ENCODE measurements at places on chromosomes 5 and 9.

DNA sequence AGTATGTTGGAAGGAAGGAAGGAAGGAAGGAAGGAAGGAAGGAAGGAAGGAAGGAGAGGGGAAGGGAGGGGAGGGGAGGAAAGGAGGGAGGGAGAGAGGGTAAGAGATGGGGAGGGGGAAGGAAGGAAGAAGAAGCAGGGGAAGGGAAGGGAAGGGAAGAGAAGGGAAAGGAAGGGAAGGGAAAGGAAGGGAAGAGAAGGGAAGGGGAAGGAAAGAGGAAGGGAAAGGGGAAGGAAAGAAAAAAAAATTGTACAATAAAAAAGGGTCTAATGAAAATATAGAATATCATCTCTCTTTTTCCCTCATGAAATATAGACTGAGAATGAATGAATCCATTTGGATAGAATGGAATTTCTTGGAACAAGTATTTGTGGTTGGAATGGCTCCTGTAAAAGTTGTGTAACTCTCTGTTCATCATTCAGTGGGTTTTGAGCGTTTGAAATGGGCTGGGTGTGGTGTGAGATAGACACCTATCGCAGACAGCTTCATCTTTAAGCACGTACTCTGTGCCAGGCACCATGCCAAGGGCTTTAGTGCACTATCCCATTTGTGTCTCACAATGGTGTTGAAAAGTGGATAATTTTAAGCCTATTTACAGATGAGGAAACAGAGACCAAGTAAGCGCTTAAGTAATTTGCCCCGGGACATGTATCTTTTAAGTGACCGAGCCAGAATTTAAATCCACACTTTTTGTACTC, 11.6 kb upstream of the PAPPA start:
- no peak for DNase-seq

DNA sequence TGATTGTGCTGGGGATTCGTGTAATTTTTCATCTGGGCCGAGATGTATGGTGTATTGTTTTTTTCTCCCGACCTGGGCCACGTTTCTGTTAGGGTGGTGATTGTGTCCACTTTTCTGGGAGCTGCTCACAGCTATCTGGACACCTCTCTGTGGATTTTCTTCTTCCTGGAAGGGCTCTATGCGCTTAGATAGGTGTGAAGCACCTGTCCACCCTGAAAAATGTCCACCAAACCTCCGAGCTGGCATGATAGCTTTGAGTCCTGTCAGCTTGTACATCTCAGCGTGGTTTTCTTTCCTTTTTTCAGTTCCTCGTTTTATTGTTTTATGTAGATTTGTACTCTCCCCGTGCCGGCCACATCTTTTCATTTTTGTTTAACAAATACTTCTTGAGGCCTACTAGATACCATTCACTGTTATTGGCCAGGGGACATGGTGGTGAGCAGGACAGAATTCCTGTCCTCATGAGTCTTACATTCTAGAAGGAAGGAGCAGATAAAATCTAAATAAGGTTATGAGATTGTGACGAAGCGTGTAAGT, 1.1 kb downstream of the UGCG start:
- no peak for DNase-seq

GRCh38 chr5:81773574-81773973, 22.7 kb upstream of the SSBP2 start:
- no peak for DNase-seq

GRCh38 chr5:177437623-177438022, 9.0 kb upstream of the PRR7 start:
- no peak for DNase-seq

DNA sequence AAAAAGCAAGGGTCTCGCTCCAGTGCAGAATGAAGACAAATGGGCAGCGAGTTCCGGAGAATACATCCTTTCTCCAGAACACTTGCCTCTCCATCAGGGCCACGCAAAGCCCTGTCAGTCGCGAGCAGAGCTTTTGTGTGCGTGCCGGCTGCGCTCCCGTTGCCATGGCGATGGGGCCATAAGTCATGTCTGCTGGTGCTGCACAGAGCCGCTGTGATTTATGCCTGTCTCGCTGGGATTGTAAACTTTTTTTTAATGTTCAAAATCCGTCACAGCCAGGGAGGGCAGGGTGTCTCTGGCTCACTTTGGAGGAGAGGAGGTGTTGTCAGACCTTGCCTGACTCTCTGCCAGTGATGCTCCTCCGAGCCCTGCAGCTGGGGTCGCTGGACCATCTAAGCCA, 272.7 kb downstream of the TRIM32 start:
- no peak for DNase-seq

DNA sequence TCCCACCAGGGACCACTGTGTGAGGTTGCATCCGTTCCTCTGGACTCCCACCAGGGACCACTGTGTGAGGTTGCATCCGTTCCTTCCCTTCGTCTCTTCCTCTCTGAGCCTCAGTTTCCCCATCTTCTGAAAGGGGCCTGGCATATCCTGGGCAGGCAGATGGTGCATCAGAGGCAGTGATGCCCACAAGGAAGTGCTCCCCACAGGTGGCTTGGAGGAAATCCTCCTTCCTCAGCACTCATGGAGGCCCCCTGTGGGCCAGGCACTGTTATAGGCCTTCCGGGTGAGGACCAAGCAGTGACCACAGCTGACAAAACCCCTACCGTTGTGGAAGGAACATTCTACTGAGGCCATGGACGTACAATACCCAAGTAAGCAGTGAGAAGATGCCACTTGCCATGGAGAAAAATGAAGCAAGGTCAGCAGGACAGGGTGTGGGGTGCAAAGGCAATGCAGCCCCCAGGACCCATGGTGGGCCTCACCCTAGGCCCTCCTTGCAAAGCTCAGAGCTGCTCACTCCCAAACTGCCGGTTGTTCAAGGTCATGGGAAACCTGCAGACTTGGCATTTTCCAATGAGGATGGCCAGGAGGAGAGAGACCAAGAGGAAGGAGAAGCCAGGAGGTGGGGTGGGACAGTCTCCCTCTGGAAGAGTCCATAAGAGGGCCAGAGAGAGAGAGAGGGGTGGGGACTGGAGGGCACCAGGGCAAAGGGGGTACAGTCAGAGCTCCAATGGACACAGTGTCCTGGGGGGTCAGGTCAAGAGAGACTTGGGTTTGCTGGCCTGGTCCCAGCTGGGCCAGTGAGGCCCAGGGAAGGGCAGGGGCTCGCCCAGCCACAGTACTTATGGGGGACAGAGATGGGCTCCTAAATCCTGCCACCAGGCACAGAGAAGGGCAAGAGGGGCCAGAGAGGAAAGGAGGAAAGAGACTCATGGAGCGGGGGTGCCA, 51.1 kb downstream of the C9orf50 start:
- DNase-seq: no peak

- DNase-seq: no peak
Measured at GRCh38 chr9:136826703-136827582, 15.3 kb upstream of the AJM1 start.

GRCh38 chr9:38316166-38316780, 76.2 kb upstream of the ALDH1B1 start:
- DNase-seq: no peak

DNA sequence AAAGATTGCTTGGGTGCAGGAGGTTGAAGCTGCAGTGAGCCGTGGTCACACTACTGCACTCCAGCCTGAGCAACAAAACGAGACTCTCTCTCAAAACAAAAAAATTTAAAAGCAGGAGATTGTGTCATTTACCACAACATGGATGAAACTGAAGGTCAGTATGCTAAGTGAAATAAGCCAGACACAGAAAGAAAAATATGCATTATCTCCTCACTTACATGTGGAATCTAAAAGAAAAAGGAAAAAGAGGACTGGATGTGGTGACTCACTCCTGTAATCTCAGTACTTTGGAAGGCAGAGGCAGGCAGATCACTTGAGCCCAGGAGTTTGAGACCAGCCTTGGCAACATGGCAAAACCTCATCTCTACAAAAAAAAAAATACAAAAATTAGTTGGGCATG, 146.8 kb upstream of the DAPK1 start:
- no peak for DNase-seq

DNA sequence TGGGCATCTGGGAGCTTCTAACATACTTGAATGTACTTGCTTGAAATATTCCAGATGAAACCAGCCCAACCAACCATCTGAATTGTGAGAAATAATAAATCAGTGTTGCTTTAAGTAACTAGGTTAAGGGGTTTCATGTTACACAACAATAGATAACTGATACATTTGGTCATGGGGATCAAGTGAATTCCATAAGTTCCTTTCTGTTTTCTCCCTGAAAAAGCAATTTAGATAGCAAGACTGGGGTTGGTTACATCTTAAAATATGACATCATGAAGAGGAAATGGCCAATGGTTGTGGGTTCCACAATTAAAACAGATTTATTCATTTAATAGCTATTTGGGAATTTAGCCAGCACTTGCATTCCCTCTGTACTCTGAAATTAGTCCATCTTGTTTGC, 559.7 kb downstream of the TLR4 start:
- no peak for DNase-seq

GRCh38 chr5:55877655-55878054, 26.5 kb downstream of the IL31RA start:
- DNase-seq: no peak

DNA sequence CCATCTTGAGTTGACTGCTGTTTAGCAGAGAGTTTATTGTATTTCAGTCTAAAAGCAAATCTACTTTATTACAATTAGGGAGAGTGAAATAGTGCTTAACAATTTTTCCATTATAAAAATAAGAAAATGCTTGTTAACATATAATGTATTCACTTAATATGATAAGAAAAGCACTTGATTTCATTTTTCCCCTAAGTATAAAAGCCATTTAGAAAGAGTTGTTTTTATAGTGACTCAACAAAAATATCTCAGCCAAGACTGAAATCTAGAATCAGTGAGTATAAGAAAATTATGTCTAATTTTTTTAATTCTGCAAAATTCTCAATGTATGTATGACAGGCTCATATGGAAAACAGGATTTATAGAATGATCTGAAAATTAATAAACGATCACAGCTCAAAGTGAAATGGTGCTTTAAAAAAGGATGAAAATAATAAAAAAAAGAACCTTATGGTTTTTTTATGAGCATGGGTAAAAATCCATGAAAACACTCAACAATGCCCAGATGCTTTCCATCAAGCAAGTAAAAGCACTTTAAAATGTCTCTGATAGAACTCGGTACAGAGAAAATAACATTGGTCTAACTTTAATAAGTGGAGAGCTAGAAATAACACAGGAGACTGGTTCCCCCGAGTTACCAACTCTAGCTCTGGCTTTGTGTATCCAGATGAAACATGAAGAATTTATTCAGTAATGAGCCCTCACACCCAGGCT, 1057.8 kb upstream of the WWC1 start:
- DNase-seq: no peak

- DNase-seq: no peak
Measured at GRCh38 chr5:161925960-161926359, 78.0 kb downstream of the GABRA1 start.

GRCh38 chr5:78810098-78810920, 161.7 kb upstream of the LHFPL2 start:
- no peak for DNase-seq

GRCh38 chr5:93092349-93093105, 488.5 kb downstream of the NR2F1-AS1 start:
- no peak for DNase-seq

GRCh38 chr9:137311986-137312851, 10.1 kb upstream of the NRARP start:
- DNase-seq: no peak

DNA sequence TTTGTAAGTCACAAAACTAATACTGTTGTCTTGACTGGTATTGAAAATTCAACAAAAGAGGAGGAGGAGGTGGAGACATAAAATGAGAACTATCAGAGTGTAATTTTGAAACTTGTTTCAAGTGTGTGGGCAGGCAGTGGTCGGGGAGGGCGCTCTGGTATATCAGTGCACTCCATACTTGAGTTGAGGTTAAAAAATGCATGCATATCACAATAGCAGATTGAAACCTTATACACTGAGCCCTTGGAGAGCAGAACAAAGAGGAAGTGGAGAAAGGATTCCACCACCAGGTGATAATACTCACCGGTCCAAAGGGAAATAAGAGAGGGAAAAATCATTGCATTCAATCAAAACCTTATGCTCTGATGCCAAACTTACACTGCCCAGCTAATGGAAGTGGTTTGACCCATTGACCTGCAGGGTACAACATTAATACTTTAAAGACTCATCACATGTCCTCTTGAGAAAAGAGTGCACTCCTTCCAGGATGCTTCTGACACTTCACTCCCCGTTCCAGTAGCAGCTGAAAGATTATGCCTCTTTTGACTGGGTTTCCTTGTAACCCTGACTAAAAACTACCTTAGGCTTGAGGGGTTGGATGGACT, 79.5 kb upstream of the FAM169A start:
- no peak for DNase-seq

- DNase-seq: no peak
Measured at GRCh38 chr9:81565144-81565543, 124.2 kb downstream of the TLE1 start.

DNA sequence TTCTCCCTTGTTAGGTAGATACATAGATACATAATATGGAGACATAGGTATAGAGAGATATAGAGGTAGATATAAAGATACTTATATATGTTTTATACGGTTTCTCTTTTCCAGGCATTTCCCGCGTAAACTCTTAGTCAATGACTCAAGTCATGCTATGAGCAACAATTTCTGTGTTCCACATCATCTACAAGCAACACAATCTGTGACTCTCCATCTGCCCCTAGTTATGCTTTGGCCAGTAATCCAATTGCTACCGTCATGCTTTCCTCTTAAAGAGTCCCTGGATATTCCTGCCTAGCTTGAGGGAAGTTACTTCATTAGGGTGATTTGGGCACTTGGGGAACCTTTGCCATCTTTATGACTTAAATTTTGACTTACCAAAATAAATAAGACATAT, 129.0 kb upstream of the ADAMTS16 start:
- no peak for DNase-seq

DNA sequence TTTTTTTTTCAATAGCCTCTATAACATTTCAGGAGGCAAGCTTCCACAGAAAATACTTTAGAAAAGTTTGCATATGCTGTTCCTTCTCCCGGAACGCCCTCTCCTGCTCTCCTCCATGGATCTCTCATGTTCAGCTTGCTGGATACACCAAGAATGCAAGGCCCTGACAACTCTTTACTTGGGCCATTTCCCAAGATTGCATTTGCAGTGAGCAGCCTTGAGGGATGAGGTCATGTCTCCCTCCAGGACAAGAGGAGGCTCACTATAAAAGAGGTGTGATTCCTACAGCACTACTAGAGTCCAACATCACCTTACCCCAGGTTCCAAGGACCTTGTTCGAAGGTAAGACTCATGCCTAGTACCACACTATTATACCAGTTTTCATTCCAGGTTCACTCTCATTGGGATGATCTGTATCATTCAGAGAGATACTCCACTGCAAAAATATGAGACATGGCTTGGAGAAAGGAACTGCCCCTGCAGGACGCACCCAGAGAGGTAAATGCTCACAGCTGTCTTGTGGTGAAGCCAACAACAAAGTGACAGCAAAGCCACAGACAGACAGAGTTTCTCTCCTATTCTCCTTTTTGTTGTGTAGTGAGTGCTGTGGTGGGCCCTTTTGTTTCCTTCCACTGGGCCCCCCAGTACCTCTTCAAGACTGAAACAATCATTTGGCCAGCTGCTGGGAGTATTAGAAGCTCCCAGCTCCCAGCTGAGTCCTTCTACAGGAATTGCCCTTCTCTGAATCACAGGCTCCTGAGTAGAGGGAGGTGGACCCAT, 151.7 kb upstream of the ZNF366 start:
- DNase-seq: no peak

Measured in activated CD8-positive, alpha-beta memory T cell treated with anti-CD3 and anti-CD28 coated beads for 1 hour (primary cell).